MCF 10A (cell line): ENCODE measurements at places on chromosomes 7 and 10. TPM values are rescaled to one million over a fixed set of nuclear protein-coding genes. Genes with fewer than 3 reads are reported as not detected.

- DNase-seq, result no peak
Measured at GRCh38 chr10:121698902-121699301, 100.7 kb upstream of the FGFR2 start.

- DNase-seq, result peak; percentile 24
Measured at GRCh38 chr7:150990416-150991186, at the start of gene NOS3. Gene NOS3, plus strand, starts transcription at chr7:150991017. Its CDS starts 2,787 bp downstream, at chr7:150993804.

GRCh38 chr7:152661479-152661878, 14.5 kb downstream of the XRCC2 start:
- DNase-seq, result no peak

DNA sequence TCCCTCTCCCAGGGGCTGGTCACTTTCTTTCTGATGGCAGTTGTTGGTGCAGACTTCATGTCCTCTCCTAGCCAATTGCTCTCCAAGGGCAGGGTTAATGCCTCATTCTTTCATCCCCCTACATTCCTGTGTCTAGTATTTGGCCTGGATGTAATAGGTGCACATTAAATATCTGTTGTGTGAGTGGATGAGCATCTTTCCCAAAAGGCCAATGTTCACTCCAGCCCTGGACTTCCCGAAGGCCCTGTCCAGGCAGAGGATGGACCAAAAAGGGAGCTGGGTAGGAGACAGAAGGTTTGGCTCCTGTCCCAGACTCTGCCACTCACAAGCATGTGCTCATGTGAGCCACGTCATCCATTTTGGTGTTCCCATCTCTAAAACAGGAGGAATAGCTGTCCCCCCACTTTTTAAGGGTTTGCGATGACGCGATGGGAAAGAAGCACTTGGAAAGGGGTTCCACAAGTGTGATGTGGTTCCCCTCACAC, 47.5 kb downstream of the RGS10 start:
- peak; percentile 11 for DNase-seq

Gene SPDYE16
- 0.29 TPM in 1 of 2 replicates, not detected in the other for total RNA-seq

DNA sequence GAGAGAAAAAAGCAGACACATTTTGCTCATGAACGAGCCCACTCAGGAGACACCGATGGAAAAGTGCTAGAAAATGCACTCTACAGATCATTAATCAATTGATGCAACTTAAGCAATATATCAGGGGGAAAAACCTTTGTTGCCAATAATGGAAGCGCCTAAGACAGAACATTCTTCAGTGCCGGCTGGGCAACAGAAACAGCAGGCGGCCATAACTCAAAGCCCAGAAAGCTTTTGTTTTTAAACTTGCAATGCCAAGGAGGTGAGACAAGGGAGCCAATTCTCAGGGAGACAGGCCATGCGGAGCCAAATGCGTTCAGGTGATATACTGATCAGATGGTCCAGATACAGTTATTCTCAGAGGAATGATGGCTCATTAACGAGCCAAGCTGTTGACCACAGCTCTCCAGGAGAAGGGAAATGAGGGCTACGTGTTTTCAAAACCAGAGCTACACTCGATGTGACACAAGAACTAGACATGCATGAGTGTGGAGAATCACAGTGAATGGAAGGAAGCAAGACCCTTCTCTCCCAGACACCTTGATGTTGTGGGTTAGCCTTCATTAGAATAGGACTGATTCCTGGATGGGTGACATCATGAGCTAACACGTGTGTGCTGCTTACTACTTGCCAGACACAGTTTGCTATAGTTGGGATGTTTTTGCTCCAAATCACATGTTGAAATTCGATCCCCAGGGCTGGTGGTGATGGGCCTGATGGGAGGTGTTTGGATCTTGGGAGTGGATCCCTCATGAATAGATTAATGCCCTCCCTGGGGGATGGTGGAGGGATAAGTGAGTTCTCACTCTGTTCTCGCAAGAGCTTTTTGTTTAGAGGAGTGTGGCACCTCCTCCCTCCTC, 79.1 kb upstream of the KCNMA1 start:
- DNase-seq, result no peak

DNA sequence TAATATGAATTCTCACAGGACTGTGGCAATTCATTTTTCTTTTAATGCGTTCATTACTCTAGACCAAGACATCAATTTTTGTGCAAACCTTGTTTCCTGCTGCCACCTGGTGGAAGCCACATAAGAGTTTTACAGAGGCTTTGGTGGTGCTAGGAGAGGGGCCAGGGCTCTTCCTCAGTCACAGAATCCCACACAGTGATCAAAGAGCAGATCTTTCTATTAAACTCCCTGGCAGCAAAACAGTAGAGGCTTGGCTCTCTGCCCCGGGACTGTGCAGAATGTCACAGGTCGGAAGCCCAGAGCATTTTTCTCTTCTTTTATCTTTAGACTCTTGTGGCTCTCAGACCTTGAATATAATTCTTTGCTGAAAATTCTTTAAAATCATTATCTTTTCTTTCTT, 506.4 kb upstream of the C7orf33 start:
- DNase-seq, result peak; percentile 63

GRCh38 chr10:46514899-46515298, 41.6 kb downstream of the GPRIN2 start:
- no peak for DNase-seq

GRCh38 chr7:107933386-107934013, 42.5 kb downstream of the DLD start:
- DNase-seq, result no peak

GRCh38 chr7:39691821-39692220, 68.4 kb downstream of the RALA start:
- DNase-seq, result peak; percentile 47

DNA sequence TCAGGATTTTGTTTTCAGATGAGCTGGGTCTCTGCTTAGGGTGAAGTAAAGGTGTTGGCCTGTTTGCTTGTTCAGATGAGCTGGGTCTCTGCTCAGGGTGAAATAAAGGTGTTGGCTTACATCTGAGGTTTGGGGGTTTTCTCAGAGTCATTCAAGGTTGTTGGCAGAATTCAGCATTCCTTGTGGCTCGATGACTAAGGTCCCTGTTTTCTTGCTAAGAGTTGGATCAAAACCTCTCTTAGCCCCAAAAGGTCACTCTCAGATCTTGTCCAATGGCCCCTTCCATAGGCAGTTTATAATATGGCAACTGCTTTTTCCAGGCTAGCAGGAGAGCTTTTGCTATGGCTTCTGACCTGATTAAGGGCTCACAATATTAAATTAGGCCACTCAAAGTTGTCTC, 106.6 kb downstream of the ADAM22 start:
- DNase-seq, result peak; percentile 28

GRCh38 chr10:129785536-129785981, 178.5 kb downstream of the EBF3 start:
- no peak for DNase-seq

DNA sequence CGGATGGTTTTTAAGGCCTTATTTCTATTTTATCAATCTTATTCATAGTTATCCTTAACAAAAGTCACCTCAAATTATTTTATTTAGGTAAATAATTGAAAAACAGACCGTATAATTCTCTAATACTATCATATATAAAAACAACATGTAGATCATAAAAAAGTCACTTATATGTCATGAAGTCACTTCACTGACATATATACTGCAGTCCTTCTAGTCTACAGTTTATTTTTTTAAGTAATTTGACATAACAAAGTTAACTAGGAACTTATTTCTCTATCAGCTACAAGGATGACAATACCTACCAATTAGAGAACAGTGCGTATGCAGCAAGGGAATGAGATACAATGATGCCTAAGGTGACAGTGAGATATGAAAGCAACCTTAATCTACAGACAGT, 26.2 kb downstream of the JMJD1C start:
- no peak for DNase-seq

- no peak for DNase-seq
Measured at GRCh38 chr7:73908123-73908611, 47.2 kb downstream of the TMEM270 start.

GRCh38 chr10:71773221-71773971, at the start of gene VSIR:
Gene VSIR, minus strand, starts transcription at chr10:71773520. Its CDS starts 81 bp downstream, at chr10:71773439.
- peak; percentile 80 for DNase-seq

Gene PVRIG
- total RNA-seq, result 0.74 TPM in 1 of 2 replicates, not detected in the other

Gene EIF3B
- 258 and 290 TPM in 2 replicates for total RNA-seq

Gene CYP2C19
- total RNA-seq, result not detected in 2 replicates

DNA sequence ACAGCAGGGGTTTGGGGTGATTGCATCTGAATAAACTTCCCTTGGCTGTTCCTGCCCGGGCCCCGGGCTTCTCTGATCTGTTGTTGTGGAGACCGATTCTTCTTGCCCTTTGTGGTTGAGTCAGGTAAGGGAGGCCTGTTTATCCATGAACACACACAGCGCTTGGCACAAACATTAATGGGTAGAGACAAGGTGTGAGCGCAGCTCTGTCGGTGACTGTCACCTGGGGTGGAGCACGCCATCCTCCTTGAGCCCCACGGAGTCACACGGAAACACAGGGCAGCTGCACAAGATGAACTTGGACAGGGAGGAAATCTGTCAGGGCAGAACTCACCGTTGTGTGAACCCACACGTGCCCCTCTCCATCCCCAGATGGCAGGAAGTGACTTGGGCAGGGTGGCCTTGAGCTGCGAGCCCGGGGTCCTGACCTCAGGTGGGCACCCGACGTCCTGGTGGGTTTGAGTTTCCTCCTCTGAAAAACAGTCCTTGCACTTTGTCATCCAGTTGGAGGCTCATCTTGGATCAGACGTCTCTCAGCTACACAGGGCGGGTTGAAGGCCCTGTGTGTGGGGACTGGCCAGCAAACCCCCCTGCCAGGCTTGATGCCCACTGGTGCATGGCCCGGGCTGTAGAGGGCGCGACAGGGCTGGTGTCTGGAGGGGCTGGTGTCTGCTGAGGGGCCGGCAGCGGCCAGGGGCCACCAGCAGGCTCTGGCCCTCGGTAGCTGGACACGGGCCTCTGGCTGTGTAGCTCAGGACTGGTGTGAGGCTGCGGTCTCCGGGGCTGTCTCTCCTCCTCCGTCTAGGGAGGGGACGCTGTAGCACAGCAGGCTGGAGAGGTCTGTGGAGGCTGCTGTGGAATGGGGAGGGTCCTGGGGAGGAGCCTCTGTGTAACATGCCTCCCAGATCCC, 24.2 kb upstream of the SHH start:
- DNase-seq, result no peak

DNA sequence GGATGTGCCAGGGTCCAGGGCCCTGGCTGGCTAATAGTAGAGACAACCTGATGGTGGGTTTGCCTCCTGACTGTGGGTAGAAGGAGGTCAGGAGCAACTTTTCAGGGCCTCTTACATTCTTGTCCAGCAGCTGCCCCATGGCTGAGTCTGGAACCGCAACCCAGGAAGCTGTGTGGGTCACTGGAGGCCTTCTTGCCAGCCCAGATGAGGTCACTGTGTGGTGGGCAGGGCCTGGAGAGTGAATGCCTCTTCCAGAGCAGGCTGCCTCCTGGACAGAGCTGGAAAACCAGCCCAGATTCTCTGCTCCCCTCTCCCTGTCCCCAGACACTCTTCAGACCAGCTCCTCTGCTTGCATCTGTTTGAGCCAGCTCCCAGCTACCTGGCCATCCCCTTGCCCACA, 43.5 kb upstream of the LEP start:
- no peak for DNase-seq

DNA sequence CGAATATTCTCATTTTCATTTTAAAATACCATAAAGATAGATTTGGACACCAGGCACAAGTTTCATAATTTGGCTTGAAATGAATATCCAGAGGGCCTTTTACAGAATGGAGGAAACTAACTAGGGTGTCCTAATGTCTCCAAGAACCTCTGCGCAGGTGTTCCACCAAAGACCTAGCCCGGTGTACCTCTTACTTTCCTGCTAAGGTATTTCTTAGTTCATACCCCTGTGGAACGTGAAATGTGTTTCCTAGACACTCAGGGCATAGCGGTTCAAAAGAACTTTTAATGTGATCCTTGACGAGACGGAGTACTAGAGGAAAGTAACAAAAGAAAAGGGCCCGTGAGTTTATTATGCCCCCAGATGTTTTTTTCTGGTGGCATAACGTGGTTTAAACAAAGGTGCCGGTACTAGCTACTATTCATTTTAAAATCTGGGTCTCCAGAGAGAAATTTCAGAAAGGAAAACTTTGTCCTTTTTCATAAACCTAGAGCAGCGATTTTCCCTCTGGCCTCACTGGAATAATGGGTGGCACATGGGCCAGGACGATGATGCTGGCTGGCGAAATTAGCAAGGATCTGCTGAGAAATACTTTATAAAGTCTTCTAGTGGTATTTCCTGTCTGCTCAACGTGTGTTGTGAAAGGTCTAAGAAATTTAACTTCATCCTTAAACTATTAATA, 1.4 kb downstream of the APBB1IP start:
- DNase-seq, result no peak

Gene ZPBP
- not detected in 2 replicates for total RNA-seq

DNA sequence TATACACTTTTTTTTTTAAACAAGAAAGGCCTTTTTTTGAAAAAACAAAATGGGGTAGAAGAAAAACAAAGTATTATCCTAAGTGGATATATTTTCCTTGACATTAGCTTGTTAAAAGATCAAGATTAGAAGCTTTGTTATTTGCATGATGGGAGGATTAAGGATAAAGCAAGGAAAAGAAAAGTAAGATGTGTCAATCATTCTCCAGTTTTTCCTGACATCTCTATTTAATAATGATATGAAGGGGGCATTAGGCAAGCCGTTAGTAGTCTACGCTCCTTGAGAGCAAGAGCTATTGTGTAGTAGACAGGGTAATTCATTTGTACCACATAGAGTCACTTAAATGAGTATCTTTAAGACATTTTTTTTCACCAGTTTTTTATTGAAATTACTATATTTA, 137.6 kb downstream of the RNF133 start:
- DNase-seq, result no peak

Gene ARMC3
- total RNA-seq, result not detected in 2 replicates

Gene FMC1
- total RNA-seq, result 11.8 and 11.9 TPM in 2 replicates

Gene VPS50
- 15.2 and 22.4 TPM in 2 replicates for total RNA-seq

Gene MYPN
- total RNA-seq, result 0.22 and 0.37 TPM in 2 replicates

GRCh38 chr7:80950550-80950967, 31.7 kb upstream of the SEMA3C start:
- DNase-seq, result no peak

Gene GDF2
- not detected in 2 replicates for total RNA-seq

Gene CTAGE4
- total RNA-seq, result 23.2 and 26.0 TPM in 2 replicates

DNA sequence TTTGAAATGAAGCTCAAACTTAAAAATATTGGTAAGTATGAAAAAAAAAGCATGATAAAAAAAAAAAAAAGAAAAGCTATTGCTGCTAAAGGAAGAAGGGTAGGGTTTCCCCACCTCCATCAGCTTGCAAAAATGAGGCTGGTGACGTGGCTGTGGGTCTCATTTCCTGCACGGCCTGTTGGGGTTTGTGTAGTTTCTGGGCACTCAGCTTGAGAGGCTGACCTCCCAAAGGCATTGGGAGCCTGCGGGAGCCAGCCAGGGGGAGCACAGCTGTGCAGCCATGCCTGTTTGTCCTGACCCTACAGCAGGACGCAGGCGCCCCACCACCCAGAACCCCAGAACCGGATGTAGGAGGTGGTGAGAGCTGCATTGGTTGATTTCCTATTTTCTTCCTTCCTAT, 48.8 kb upstream of the CARD11 start:
- no peak for DNase-seq
